ENCODE measurements at places on chromosomes 1 and 21.
A peak's percentile ranks its signal among the peaks of the same experiment; 100 is the strongest.

DNA sequence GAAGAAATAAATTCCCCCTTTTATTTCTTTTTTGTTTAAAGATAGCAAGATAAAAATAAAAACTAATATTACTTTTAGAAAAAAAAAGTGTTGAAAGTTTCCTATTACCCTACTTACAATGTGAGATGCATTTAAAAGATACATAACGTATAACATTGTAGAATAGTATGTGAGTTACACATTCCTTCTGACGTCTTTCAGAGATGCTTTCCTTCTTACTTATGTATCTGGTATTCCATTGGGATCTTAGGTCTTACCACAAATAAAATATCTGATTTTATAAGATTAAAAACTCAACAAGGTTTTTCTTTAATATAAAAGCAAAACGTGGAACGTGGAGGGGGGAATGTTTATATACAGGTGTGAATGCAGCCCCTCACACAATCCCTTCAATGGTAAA, 147.2 kb upstream of the ETS2 start:
- no peak for DNase-seq

DNA sequence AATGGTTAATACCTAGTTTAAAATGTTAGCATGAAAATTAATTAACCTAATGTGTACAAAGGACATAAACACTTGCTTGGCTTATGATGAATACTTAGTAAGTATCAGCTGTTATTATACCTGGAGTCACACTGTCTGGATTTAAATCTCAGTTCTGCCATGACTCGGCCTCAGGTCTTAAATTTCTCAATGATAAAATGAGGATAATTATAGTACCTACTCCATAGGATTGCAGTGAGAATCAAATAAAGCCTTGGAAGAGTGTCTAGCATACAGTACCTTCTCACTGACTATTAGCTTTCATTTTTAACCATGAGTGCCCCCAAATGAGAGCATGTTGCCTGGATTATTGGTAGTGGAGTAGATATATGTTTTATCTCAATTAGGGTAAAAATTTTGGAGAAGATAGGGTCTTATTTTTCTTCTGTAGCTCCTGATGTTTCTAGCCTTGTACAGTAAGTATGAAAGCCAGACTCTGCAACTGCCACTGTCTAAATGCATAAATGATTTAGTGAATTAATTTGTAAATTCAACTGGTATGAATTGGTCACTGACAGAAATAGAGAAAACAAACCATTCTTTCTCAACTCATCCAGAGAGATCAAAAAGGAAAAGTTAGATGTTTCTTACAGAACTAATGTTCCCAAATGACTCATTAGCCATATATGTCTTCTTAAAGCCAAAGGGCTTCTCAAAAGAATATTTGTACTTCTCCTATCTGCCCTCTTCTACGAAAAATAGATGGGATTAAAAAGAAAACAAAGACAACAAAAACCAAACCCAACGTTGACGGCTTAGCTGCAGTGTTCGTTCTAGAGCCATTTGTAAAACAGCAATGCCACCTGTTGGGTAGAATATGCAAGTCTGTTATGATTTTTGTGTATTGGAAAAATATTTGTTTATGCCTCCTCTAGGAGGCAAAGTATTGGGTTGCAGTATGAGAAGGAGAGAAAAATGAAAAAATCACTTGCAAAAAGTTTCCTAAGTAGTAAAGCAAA, 53.8 kb upstream of the MROH9 start:
- DNase-seq = peak; percentile 21

DNA sequence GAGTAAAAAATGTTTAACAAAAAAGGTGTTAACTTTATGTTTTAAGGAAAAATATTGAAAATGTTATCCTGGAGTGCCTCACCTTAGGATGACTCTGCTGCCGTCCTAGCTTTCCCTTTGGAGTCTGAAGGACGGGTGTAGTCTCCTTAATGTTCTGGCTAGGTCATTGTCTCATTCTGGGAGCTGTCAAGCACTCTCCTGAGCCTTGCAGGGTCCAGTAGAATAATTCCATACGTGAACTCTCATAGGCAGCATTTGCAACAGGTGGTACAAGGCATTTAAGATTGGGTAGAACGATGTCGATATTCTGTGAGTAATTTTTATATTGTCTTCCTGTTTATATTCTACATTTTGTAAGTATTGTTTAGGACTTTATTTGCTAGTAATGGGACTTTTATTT, 283.6 kb upstream of the C1orf105 start:
- DNase-seq = no peak

DNA sequence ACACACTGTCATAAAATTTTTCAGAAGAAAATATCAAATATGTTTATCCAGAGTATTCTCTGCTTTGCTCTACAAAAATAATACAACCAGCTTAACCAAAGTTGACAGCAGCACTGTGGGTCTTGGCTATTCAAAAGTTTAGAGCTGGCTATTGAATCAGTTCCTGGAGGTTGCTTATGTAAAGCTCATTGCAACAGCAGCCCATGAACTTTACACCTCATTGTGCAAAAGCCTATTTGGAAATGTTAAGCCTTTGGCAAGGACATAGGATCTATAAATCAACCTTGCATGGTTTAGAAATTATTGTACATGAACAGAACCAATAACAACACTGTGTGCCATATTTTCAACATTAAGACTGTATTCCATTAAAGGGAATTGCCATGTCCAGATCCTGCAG, 714.9 kb downstream of the ADGRL2 start:
- no peak for DNase-seq

GRCh38 chr1:194629011-194629410, 1442.6 kb upstream of the B3GALT2 start:
- DNase-seq = no peak

GRCh38 chr1:201401700-201402099, 2.6 kb upstream of the LAD1 start:
- no peak for DNase-seq

DNA sequence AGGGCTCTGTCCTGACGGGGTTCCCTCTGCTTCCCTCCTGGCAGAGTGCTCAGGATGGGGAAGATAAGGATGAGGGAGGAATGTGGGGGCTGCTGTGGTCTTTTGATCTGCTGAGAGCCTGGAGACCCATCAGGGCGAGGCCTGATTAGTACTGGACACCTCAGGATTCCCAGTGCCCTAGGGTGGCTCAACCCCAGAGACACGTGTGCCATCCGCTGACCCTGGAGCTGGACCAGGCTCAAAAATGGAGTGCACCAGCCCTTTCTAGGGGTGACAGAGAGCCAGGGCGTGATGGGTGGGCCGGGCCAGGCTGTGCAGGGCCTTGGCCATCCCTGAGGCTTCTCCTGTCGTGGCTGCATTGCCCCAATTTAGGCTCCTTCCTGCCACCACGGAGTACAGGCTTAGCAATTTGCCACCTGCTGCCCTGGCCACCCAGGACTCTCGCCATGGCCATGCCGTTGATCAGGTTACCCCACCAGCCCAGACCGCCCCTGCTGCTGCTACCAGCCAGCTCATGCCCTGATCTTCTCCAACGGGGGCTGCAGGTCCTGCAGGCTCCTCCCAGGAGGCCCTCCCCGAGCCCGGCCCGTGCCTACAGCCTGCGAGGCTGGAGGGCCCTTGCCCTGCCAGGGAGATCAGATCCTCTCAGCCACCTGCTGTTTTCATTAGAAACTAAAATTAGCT, 9.5 kb downstream of the WNT4 start:
- no peak for DNase-seq

DNA sequence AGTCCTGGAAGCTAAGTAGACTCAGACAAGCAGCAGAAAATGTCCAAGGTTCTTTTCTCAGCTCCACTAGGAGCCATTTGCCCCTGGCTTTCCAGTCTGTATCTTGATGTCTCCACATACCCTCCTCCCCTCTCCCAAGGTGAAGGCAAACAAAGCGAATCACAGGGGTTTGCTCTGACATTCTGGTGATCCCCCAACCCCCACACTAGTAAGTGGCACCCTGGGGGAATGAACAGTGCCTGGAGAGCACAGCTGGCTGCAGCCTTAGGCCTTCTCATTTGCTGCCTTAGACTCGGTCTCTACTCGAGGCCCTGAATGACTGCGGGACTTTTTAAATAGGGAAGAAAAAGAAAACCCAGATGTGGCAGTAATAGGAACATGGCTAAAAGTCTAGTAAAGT, 15.3 kb downstream of the ERI3 start:
- no peak for DNase-seq

DNA sequence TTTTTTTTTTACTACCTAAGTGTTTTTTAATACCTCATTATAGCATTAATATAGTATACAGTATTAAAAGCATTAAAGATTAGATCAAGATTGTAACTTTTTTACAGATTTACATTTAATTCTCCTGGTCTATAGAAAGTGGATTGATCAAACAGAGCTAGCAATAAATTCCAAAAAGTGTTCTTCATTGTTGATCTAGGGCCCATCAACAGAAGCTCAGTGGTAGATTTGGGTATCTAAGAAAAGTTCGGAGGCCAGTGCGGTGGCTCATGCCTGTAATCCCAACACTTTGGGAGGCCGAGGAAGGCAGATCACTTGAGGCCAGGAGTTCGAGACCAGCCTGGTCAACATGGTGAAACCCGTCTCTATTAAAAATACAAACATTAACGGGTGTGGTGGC, 12.5 kb downstream of the NUP210L start:
- DNase-seq = no peak

DNA sequence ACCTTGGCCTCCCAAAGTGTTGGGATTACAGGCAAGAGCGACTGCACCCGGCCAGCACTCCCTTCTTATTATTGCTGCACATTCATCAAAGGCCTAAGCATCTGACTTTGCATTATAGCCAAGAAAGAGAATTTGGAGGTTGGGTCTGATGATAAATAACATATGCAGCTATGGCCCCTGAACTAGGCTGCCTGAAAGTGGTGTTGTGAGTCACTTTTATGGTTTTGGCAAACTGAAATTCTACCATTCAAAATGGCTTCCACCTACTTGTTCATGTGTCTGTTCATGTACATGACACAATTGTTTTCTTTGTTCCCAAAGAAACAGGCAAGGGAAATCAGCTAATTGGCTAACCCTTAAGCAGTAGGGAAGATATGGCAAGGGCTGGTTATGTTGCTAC, 25.0 kb upstream of the UAP1 start:
- DNase-seq = no peak

DNA sequence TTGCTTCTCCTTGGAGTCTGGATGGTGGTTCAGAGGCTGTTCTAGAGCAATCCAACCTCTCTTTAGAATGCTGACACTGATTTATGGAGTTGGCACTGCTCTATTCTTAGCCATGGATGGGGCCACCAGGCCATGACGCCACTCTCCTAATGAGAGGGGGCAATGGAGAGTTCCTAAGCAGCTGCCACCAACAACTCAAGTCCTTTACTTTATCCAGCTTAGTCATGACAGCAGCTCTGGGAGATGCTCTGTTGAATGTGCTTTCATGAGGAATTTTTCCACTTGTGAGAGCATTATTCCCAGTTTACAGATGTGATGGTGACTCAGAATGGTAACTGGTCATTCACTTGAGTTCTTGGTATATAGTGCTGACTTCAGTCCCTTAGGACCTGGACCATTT, 366.3 kb downstream of the HHAT start:
- no peak for DNase-seq

DNA sequence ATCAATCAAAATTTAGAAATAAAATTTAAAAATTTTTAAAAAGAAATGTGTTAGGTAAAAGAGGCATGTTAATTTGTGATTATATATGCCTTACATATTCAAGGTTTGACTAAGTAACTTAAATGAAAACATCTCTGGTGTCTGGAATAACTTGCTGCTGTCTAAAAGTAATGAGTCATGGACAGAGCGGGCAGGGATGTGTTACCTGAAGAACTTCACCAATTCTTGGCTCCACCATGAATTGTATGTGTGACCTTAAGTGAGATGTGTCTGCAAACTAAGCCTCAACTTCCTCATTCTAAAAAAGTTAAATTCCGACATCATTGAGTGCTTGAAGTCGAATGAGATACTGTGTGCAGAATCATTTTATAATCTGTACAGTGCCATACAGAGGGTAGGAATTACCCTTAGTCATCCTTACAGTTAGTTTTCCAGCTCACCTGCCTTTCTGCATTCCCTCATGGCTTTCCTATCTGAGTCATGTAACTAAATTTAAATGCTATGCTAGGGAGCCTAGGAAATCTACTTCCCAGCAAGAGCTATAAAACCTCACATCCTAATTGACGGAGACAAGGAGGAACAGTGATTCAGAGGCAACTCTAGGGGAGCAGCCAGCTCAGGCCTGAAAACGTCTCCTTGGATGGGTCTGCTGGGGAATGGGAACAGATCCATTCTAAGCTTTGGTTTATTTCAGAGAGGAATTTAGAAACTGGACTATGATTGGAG, 100.7 kb upstream of the TSPAN2 start:
- no peak for DNase-seq

GRCh38 chr1:34131396-34132160, 33.5 kb downstream of the CSMD2 start:
- no peak for DNase-seq

DNA sequence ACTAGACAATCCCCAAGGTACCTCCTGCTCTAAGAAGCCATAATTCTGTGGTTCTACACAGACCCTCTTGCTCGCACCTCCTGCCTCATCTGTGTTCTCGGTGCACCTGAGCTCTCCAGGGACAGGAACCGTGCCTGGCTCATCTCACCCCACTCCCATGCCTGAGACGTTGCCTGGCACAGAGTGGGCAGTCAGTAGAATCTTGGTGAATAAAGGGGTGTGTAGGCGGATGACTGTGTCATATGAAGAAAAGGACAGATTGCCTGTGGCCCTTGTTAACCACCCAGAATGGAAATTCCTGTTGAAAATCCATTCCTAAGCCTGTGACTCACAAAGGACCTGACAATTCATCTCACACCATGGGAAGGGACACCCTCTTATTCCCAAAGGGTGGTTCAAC, 92.9 kb downstream of the KCNN3 start:
- DNase-seq = no peak

DNA sequence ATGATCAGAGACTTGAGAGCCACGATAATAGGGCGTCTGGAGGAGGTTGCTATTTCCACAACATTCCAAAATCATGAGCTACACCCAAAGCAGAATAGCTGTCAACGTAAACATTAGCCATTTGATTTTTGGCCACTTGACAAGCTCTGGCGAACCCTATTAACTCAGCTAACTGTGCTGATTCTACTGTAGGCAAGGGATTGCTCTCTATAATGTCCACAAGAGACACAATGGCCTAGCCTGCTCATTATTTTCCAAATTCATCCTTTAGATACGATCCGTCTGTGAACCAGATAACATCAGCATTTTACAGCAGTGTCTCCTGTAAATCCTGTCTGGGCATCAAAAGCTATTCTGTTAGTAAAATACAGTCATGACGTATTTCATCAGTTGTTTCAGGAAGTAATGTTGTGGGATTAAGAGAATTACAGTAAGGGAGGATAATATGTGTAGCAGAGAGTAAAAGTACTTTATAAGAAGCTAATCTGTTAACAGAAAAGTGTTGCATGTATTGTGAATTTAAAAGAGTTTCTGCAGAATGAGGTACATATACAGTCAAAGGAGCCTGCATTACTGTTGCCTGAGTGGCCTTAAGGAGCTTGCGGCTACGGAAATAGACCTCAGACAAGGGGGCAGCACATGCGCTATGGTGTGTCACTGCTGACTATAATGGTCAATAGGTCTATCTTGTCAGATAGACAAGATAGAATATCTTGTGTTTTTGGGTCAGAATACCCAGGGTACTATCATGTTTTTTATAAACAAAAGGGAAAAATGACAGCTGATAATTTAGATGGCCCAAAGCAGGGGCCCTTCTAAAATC, 44.9 kb upstream of the TINAGL1 start:
- no peak for DNase-seq

- no peak for DNase-seq
Observed at GRCh38 chr1:84985365-84985764, 11.5 kb downstream of the MCOLN2 start.

GRCh38 chr1:7366955-7367665, 404.0 kb upstream of the VAMP3 start:
- no peak for DNase-seq

GRCh38 chr21:38363693-38364092, 106.9 kb downstream of the KCNJ15 start:
- no peak for DNase-seq
